Keratinocyte (primary cell): ENCODE measurements at places on chromosomes 12 and 14. TPM values are rescaled to one million over a fixed set of nuclear protein-coding genes. Genes with fewer than 3 reads are reported as not detected.

- no peak for DNase-seq
Observed at GRCh38 chr12:124497039-124497438, 70.4 kb downstream of the NCOR2 start.

- no peak for DNase-seq
Observed at GRCh38 chr12:111840807-111841206, 1.2 kb upstream of the MAPKAPK5 start.

- peak; percentile 71 for DNase-seq
Observed at GRCh38 chr14:85416771-85417170, 113.2 kb upstream of the FLRT2 start.

- no peak for DNase-seq
Observed at GRCh38 chr12:52630599-52631200, 12.3 kb upstream of the KRT73 start.

- no peak for DNase-seq
Observed at GRCh38 chr12:40342010-40342409, 117.2 kb downstream of the LRRK2 start.

The PPFIA2 gene
- not detected in 3 replicates for polyA plus RNA-seq

GRCh38 chr12:39327510-39327909, 115.4 kb downstream of the KIF21A start:
- DNase-seq, result no peak

- DNase-seq, result no peak
Observed at GRCh38 chr14:56004786-56005185, 113.4 kb upstream of the PELI2 start.

DNA sequence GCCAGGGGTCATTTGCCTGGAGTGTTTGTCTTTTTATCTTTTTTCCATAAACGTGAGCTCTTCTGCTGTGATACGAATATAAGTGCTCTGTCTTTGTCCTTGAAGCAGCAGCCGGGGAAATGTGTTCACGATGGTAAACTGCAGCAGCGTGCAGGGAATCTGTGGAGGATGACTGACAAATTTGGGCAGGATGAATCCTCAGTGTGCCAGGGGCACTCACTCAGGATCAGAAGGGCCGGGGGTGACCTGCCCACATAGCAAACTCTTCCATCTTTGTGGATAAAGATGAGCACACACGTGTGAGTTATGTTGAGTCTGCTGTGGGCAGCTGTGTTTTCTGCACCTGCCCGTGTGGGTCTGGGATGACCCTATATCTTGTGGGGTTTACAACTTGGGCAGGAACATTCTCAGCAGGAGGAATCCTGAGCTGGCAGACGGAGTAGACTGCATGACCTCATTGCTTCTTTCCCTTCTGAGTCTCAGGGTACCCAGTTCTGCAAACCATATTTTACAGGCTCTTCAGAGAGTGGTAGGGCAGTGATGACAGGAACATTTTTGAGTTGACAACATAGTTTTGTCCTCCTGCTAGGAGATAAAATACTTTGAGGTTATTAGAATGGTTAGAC, 711 bp downstream of the ANO4 start:
- no peak for DNase-seq

The IFNG-AS1 gene
- not detected in 3 replicates for polyA plus RNA-seq

The KRT5 gene
- 14,274 to 15,814 TPM (median 15,322 TPM) in 3 replicates for polyA plus RNA-seq

DNA sequence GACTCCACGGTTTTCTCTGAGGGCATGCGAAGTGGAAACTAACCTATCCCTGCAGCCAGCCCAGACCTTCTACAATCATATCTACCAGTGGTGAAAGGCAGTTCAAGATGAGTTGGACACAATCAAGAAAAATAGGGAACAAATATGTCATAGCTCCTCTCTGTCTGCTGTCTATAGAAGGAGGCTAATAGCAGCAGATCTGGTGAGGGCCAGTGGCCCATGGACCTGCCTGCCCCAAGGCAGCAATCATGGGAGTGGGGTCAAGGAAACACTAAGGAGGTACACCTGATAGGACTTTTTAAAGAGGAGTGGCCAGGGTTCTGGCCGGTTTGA, 149.5 kb downstream of the PRKCH start:
- no peak for DNase-seq

The KIAA0586 gene
- 8.2 to 12.4 TPM (median 10.5 TPM) in 3 replicates for polyA plus RNA-seq

The SPIC gene
- polyA plus RNA-seq, result not detected in 3 replicates

DNA sequence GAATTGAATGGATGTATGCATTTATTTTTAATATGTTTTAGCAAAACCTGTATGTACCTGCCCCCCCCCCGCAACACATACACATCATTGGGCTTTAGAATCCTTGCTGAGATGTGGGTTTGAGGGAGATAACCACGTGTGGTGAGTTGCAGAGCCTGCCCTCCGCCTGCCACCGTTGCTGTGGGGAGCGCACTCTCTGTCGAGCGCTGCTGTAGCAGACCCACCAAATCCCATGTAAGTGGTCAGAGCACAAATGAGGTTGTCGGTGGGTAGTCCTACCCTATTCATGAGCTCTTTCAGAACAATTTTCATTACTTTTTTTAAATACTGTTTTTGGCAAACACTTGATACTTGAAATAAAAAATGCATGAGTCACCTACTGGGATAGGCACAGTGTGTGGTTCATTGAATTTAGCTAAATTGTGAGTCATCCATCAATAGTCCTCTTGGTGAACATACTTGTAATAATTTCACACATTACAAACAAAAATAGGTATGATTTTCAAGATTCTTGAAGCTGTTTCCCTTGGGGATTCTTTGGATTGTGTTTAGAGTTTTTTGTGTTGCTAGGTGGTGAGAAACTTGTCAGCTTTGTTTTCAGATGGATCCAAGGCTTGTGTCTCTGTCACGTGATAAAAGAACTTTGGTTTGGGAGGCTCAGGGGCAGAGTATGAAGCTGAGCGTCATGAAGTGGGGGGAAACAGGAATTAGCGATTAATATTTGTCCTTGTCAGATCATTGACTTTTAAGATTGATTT, 107.6 kb downstream of the PTCSC3 start:
- peak; percentile 50 for DNase-seq

- no peak for DNase-seq
Observed at GRCh38 chr12:14410841-14411569, 45.5 kb downstream of the ATF7IP start.

The MYBPC1 gene
- not detected in 3 replicates for polyA plus RNA-seq

DNA sequence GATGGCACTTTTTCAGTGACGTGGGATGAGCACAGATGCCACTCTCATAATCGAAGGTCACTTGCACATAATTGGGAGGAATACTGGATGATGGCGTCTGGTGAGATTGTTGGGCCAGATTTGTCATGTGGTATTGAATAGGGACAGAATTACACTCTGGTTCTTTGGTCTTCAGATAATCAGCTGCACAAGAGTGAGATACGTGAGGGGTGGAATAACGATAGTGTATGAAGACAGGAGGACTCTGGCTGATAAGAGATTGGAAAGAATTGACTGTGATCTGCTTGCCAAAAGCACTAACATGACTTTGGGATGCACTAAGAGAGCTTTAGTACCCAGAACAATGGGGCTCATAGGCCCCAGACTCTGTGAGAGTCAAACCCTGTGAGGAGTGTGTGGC, 7.0 kb upstream of the RABGGTA start:
- DNase-seq, result no peak

- DNase-seq, result no peak
Observed at GRCh38 chr12:72888693-72889092, 616.5 kb downstream of the TRHDE start.

The CD9 gene
- polyA plus RNA-seq, result 922 to 1,166 TPM (median 1,084 TPM) in 3 replicates

DNA sequence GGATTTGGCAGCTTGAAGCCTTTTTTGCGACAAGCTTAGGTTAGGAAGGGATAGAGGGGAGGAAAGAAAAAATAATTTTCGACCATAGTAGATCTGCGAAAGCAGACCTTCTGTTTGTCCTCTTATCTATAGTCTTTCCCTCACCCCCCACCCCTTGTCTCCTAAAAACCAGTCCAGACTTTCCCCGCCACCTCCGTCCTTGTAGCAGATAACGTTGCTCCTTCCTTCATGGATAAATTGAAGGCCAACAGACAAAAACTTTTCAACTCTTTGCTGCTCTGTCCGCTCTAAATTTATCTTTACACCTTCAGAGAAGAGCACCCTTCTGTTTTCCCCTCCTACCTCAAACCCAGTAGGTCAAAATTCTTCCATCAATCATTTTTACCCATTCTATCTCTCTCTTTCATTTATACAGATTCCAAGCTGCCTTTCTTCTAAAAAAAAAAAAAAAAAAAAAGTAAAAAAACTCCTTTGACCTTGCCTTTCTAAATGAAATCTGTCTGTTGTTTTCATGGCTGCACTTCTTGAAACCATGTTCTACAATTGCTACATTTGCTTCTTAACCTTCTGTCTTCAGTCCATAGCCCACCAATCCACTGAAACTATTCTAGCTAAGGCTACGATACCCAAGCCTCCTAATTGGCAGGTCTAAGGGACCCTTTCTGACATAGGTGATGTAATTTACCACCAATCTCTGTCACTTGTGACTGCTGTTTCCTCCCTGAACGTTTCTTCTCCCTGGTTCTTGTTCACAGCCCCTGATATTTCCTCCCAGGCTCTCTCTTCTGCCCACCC, 11.1 kb upstream of the NEMF start:
- no peak for DNase-seq

DNA sequence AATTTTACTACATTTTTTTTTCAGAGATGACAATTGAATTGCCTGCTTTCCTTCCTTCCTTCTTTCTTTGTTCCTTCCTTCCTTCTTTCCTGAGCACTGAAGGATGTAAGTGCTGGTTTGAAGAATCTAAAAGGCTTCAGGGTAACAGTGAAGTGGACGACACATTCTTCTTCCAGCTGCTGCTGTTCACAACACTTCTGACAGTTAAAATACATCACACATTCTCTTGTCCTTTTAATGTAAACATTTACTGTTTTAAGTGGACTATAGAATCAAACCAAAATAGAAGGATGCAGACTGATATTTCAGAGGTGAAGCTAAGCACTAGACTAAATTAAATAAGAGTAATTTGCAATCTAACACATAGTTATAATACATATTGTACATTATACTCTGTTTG, 151.5 kb downstream of the MSRB3 start:
- DNase-seq, result no peak

The ZBTB1 gene
- 22.8 to 40.8 TPM (median 40.7 TPM) in 3 replicates for polyA plus RNA-seq

The CGRRF1 gene
- 10.9 to 19.5 TPM (median 17.0 TPM) in 3 replicates for polyA plus RNA-seq

DNA sequence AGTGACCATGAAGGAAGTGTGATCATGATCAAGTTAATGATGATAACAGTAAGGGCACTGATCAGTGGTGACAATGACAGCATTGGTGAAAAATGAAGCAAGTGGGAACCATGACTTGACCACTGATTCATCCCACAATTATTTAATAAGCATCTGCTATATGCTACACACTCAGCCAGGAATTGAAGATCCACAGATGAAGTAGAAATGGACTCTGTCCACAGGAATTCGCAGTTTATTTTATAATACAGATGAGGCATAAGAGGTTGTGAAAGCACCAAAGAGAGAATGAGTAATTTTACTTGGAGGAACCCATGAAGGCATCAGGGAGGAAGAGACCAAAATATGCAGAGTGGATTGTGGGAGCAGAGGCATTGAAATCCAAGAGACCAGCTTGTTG, 33.8 kb upstream of the SMUG1 start:
- peak; percentile 73 for DNase-seq

- DNase-seq, result no peak
Observed at GRCh38 chr12:110920324-110920910, at the start of gene MYL2. Gene MYL2, minus strand, starts transcription at chr12:110920579. Its CDS starts 50 bp downstream, at chr12:110920529.

GRCh38 chr12:109697270-109697553, 16.4 kb upstream of the FAM222A start:
- DNase-seq, result no peak

DNA sequence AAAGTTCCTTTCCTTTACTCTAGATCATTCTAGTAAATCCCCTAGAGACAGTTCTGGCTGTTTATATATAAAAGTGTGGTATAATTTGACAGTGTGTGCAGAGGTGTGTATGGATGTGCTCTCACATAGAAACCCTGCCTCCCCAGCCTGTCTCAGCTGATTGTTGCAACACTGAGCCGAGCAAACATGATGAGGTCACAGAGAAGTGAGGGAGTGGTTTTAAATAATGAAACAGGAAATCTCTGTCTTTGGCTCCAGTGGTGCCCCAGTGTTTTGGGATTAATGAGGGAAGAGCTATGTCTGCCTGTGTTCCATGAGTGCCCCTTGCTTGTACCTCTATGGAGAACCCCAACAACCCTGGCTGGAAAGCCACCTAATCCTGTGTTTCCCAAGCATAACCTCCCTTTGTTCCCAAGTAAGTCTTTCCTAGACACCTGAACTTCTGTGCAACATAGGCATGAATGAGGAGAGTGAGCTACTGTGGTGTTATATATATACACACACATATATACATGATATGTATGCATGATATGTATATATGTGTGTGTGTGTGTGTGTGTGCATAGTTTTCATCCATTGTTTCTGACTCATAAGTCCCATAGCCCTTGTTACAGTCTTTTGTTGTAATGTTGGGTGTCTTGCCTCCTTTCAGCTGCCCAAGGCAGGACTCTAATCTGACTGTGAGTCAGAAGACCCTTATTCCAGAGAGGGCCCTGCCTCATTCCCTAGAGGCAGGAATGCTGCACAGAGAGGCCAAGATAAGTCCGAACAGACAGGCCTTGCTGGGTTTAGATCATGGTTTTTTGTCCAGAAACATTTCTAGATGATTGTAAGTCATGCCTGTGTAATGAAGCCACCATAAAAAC, 18.0 kb downstream of the TRAF3 start:
- peak; percentile 66 for DNase-seq

The SYCP3 gene
- 0.09 to 0.16 TPM (median 0.13 TPM) in 3 replicates for polyA plus RNA-seq

The TSPAN19 gene
- polyA plus RNA-seq, result 0.05 to 0.11 TPM (median 0.06 TPM) in 3 replicates

The OASL gene
- polyA plus RNA-seq, result 3.6 to 6.2 TPM (median 4.5 TPM) in 3 replicates
